Stimulated activated CD8-positive, alpha-beta memory T cell treated with anti-CD3 and anti-CD28 coated beads, Interleukin-12 subunit alpha, Interleukin-12 subunit beta, amount 100 ng/mL, for 1 hour (primary cell): ENCODE measurements at places on chromosomes 1 and 21.
A peak's percentile ranks its signal among the peaks of the same experiment; 100 is the strongest.

DNA sequence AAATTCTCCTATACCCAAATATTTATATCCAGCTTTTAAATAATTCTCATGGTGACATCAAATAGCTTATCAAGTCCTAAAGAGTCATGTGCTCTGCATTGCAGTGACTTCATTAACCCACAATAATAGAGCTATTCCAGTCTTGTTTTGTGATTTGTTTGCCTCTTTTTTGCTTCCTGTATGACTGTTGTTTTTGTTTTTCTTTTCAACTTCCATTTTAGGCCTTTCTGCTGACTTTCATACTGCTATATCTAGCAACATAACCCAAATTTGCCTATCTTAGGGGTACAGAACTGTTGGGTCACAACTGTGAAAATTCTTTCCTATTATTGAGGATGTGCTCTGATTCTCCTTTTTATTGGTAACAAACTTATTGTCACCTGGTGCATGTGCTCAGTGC lies 30.3 kb downstream of the SPATA17 start:
- no peak for DNase-seq

GRCh38 chr1:34889705-34890104 lies 30.2 kb upstream of the SMIM12 start:
- DNase-seq: no peak

DNA sequence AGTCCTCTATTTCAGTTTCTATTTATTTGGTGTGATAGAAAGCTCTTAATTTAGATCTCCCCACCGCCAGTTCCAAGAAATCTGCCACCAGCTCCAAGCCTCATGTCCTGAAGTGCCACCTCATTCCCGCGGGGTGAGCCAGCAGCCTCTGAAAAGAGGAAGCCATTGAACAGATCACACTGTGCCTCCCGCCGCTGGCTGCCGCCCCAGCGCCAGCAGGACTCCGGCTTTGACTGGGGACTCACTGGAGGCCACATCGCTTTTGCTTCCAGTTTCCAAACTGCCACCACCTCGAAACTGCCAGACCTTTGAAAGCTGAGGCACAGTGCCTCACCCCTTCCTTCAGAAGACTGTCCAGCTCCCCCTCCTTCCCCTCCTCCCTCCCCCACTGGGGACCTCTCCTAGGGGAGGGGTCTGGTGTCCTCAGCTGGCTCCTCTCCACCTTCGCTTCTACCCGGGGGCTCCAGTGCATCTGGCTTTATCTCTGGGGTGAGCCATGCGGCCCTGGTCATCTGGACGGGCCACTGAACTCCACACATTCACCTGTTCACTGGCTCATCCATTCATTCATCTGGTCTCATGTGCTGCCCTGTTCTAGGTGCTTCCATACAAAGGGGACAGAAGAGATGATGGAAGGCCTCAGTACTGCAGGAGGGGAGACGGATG lies 58.9 kb downstream of the VPS26C start:
- DNase-seq: no peak

DNA sequence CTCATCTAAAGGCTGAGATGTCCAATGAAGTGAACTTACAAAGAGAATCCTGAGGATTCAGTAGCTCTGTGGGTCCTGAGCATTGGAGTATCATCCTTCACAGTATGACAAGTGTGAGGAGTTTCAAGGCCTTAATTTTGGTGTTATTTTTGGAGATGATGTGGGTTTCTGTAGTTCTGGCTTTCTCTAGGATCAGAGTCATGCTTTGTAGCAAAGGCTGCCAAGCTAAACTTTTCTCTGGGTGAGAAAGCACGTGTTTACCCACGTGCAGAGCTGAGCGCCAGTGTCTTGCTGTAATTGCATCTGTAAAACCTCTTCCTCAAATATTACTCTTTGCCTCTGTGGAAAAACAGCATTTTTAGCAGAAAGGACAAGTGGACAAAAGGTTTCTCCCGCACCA lies 387.8 kb upstream of the LYPLAL1 start:
- no peak for DNase-seq

DNA sequence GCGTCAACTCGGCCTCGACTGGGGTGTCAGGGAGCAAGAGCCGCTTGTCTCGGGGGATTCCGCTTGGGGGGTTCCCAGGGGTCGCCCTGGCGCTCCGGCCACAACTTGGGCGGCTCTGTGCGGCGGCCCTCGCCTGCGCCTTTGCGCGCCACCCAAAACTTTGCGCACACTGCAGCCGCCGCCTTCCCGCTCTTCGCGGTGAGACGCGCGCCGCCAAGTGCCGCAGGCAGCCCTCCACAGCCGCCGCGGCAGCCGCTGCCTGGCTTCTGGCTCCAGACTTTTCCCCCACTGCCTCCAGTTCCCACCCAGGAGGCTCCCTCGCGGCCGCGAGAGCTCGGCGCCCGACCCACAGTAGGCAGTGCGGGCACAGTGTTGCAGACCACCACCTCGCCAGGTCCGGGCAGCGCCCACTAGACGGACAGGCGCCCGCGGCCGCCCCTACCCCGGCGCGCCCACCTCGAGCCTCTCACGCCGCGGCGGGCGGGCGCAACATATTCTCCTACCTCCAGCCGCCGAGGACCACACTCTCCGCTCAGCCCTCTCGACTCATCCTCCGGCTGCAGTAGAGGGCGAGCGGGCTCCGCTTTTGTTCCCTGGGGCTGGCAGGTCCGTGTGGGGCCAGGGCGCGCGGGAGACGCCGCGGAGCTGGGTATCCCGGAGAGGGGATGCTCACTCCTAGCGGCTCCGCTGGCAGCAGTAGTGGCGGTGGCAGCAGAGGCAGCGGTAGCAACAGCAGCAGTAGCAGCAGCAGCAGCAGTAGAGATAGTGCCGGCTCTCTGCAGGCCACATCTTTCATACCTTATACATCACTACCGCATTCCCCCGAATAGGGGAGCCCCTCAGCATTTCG lies 296.6 kb downstream of the OMA1 start:
- DNase-seq: no peak

GRCh38 chr21:16078382-16078781 lies 348.6 kb downstream of the USP25 start:
- no peak for DNase-seq

GRCh38 chr1:22039594-22040285 lies 12.8 kb upstream of the CDC42 start:
- peak; percentile 82 for DNase-seq

DNA sequence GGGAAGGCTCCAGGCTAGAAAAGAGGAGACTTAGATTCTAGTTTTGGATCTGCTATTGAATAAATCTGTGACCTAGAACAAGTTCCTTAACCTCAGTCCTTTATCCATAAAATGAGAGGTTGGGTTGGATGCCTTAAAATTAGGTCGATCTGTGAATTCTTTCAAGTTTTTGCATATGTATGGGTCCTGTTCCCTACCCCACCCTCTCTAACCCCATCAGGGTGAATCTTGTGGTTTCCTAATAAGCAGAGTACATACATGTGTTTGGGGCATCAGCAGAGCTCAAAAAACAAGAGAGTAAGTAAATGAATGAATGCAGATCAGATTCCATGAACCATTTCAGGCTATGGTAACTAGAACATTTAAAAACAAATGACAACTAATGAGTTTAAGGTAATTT lies 6.2 kb downstream of the SPRR4 start:
- no peak for DNase-seq

DNA sequence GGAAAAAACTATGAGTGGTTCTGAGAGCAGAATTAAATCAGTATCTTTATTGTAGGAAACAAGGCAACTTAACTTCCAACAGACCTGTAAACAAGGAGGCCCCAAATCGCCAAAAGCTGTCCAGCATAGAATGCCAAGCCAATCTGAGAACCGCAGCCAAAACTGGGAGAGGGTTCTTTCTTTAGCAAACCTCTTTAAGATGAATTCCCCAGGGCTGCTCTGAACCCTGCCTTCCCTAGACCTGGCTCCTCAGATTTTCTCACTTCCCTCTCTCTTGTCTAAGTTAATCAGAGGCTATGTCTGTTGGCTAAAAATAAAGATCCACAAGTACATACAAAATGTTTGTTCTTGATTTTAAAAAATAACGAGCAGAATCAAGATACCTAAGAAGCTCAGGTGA lies 141.4 kb downstream of the SMYD3 start:
- DNase-seq: no peak

DNA sequence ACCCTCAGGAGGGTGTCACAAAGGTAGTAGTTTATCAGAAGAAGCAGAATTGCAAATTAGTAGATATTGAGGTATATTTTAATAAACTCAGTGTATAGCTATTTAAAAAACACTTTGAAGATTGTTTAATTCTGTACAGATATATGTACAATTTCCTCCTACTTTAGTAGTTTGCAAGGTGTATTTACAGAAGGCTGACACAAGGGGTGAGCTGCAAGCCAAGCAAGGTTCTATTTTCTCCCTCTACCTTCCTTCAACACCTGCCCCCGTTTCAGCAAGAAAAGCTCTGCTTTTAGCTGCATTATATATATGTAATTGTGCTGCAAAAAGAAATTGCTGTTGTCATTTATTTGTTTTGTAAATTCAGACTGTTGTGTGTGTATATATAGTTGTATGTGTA lies 674.2 kb upstream of the PKN2 start:
- DNase-seq: no peak

DNA sequence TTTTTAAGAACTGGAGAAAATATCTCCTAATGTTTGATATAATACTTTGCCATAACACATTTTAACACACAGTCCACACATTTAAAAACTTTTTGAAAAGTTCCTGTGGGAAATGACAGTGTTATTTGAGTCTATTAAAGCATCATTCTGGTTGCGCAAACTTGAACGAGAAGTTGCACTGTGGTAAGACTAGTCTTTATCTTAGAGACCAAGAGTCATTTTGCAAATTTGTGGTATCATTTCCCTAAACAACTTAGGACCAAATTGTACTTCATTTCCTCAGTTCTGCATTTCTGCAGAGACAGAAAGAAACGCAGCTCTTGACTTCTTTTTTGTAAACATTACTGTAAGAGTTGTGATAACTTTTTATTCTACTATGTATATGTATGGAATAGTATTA lies at the start of gene RGS18:
RGS18 (plus strand) TSS at position 282 of the 400 bp plus-strand sequence. CDS start 176 bp downstream, outside the sequence.
- DNase-seq: no peak

- DNase-seq: no peak
These were observed 51.1 kb upstream of the RBM15 start for GRCh38 chr1:110288111-110288510.

DNA sequence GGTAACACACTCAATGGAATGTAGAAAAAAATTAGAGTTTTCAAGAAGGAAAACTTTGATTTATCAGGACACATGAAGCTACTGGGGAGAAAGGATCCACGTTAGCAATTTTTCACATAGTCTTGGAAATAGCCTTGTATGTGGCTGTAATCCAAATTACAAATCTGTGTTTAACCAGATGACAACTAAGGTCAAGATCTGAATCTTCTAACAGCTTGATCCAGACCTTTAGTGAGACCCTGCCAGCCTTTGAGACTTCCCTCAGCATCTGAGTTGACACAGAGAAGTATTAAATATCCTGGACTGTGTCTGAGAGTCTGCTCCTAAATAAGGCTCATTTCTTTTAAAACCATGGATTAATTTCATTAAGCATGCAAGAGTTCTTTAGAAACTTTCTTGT lies 135.9 kb upstream of the KCNK2 start:
- DNase-seq: no peak

GRCh38 chr21:15061747-15062605 lies 2.8 kb downstream of the NRIP1 start:
- DNase-seq: no peak

DNA sequence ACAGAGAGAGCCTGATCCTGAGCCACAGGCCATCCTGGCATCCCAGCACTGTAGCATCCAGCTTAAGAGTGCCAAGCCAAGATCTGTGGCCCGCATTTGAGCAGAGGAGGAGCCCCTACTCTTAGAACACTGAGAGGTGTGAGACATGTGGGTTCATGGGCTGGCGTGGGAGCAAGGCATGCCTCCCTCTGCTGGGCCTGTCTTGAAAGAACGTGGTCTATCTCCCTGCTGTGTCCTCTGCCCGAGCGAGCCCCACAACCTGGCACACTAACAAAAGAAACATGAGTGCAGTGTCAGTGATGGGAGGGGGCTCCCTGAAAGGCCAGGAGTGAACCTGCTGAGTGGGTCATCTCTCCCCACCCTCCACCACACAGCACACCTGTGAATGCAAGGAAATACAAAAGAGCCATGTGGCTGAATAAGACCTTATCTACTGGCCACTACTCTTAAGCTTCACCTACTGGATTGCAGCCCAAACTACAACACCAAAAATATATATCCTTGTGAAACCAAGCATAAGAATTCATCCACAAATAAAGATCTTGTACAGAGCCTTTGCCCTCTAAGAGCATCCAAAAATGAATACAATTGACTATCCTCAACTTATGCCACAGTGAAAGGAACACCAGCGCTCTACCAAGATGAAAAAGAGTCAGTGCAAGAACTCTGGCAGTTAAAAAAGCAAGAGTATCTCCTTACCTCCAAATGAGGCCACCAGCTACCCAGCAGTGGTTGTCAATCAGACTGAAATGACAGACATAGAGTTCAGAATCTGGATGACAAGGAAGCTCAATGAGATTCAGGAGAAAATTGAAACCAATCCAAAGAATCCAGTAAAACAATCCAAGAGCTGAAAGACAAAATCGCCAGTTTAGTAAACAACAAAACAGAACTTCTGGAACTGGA lies 259.4 kb upstream of the DAB1 start:
- DNase-seq: no peak

GRCh38 chr1:217776693-217777092 lies 145.5 kb downstream of the SPATA17 start:
- no peak for DNase-seq

GRCh38 chr1:203505526-203506204 lies 11.7 kb downstream of the OPTC start:
- no peak for DNase-seq

GRCh38 chr1:156212833-156213643 lies at the start of gene PMF1:
TSS of gene PMF1 (plus strand) at chr1:156213007. CDS start at chr1:156213016, 9 bp downstream.
- DNase-seq: peak; percentile 94

DNA sequence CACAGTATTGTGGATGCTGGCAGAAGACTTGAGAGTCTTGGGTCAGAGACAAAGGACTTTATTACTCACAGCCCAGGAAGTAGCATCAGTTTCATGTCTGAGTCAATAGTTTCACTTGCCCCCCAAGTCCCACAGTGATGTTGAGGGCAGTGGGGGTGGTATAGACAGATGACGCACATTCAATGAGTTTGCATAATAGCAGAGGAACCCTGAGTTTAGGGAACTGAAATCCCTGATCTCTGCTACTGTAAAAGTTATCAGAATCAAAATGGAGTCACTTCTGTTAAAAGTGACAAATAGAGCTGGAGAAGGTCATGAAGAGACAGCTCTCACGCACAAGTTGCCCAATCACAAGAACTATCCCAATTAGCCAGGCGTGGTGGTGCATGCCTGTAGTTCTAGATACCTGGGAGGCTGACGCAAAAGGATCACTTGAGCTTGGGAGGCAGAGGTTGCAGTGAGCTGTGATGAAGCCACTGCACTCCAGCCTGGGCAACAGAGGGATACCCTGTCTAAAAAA lies 11.5 kb upstream of the HCRTR1 start:
- DNase-seq: no peak

DNA sequence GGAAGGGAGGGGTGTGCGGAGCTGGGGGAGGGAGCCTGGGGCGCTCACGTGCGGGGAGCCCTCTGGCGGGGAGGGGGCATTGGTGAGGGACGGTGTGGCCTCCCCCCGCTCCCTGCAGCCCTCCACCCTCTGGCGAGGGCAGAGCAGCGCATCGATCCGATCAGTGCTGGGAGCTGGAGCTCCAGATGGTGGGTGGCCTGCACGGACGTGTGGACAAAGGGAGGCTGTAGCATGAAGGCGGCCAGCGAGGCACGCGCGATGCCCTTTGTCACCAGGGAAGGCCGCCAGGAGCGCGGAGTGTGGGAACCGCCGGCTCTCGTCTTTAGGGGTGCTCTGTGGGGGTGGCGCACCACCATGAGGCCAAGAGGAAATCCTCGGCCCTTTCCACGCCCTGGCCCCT lies 5.4 kb upstream of the HES5 start:
- no peak for DNase-seq

GRCh38 chr21:35796844-35797243 lies 263.5 kb downstream of the SETD4 start:
- no peak for DNase-seq

GRCh38 chr1:165253818-165254254 lies 102.7 kb downstream of the LMX1A start:
- no peak for DNase-seq
